Inflammatory macrophage treated with lipopolysaccharide for 4 hours (primary cell): ENCODE measurements at places on chromosomes 6 and 20.

DNA sequence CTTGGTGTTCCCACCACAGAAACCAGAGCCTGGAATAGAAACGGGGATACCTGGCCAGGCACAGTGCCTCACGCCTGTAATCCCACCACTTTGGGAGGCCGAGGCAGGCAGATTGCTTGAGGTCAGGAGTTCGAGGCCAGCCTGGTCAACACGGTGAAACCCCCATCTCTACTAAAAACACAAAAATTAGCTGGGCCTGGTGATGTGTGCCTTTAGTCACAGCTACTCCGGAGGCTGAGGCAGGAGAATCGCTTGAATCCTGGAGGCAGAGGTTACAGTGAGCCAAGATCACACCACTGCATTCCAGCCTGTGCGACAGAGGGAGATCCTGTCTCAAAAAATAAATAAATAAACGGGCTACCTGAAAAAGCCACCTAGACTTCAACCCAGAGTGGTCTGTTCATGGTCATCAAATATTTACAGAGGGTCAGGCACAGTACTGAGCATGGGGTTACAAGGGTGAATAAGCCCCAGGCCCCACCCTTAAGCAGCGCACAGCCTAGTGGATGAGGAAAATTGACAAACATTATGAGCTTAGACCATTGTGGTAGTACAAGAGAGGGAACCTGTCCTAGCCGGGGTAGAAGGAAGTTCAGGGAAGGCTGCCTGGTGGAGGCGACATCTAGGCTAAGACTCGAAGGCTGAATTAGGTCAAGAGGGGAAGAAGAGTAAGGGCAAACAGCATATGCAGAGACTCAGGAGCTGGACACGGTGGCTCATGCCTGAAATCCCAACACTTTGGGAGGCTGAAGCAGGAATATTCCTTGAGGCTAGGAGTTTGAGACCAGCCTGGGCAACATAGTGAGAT, 7.2 kb upstream of the PCIF1 start:
- no peak for DNase-seq

- DNase-seq, result no peak
These were observed 613 bp upstream of the DLL1 start for GRCh38 chr6:170291271-170292110.

GRCh38 chr6:56647172-56647762, 4.6 kb upstream of the DST start:
- DNase-seq, result no peak

DNA sequence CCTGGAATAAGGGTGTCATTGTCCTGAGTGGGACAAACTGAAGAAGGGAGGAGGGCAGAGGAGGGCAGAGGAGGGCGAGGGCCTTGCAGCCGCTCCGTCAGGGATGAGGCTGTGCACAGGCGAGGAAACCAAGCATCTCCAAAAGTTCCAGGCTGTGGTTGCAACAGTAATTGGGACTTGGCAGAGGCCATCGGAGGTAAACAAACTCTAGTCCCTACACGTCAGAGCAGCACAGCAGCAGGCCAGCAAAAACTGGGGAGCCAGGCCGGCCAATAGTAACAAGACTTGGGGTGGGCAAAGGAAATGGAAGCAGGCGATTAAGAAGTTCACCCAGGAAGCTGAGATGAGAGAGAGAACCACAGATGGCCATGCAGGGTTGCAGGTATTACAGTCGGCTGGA, 142.8 kb downstream of the SMOC2 start:
- no peak for DNase-seq
